ENCODE measurements at places on chromosomes 16 and 17.

- no peak for DNase-seq
These were observed 1.2 kb upstream of the DLX4 start for GRCh38 chr17:49967621-49968404.

DNA sequence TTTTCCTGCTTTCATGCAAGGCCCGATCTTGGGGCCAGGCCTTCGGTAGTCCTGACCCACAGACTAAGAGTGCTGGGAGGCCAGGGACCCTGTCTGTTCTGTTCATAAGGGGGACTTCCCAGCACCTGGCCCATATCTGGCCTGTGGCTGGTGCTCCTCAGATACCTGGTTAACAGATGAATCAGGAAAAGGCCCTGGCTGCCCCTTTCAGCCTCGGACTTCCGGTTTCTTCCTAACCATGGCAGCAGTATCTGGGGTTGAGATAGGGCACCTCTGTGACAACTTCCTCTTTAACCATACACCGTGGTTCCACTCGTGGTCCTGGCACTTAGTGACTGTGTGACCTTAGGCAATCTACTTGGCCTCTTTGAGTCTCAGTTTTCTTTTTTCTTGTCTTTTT, 18.4 kb downstream of the PLCG2 start:
- no peak for DNase-seq

DNA sequence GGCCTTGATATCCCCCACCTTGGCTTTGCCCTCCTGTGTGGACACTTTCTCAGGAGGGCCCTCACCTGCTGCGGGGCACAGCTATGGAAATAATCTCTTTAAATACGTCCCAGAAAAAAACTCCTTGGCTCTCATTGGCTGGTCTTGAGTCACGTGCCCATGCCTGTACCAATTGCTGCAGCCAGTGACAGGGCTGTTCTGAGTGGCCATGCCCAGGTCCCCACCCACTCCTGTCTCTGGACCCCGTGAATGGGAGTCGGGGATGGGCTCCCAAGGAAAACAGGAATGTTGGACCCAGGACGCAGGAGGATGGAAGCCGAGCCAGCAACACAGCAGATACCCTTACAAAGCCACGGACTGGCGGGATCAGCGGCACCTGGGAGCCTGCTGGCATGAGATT, 53.1 kb upstream of the CDR2 start:
- no peak for DNase-seq

- no peak for DNase-seq
These were observed 9.4 kb downstream of the MLKL start for GRCh38 chr16:74691093-74691855.

GRCh38 chr16:56583351-56584168, 5.8 kb upstream of the MT3 start:
- no peak for DNase-seq

- DNase-seq, result no peak
These were observed 17.2 kb downstream of the ADAM11 start for GRCh38 chr17:44775838-44776621.

GRCh38 chr17:70298929-70299531, 129.7 kb downstream of the KCNJ2 start:
- DNase-seq, result no peak

Measured in stimulated activated CD4-positive, alpha-beta T cell treated with anti-CD3 and anti-CD28 coated beads, TNF-alpha, amount 100 ng/mL, for 1 hour (primary cell).